ENCODE measurements at places on chromosomes 5 and 9.

- no peak for DNase-seq
Measured at GRCh38 chr5:149632311-149633251, 51.3 kb downstream of the ARHGEF37 start.

GRCh38 chr9:119052339-119053030, 316.8 kb downstream of the BRINP1 start:
- no peak for DNase-seq

GRCh38 chr9:127779136-127779981, 893 bp upstream of the SH2D3C start:
- DNase-seq: no peak

DNA sequence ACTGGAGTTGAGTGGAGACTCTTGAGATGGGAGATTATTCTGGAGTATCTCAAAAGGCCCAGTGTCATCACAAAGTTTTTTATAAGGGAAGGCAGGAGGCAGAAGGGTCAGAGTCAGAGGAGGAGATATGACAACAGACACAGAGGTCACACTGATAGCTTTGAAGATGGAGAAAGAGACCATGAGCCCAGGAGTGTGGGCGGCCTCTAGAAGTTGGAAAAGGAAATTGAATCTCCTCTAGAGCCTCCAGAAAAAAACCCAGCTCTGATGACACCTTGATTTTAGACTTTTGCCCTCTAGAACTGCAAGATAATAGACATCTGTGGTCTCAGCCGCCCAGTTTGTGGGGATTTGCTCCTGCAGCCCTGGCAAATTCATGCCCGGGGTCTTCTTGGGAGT, 64.8 kb upstream of the SPTLC1 start:
- no peak for DNase-seq

GRCh38 chr9:107707428-107707837, 217.9 kb upstream of the KLF4 start:
- DNase-seq: no peak

DNA sequence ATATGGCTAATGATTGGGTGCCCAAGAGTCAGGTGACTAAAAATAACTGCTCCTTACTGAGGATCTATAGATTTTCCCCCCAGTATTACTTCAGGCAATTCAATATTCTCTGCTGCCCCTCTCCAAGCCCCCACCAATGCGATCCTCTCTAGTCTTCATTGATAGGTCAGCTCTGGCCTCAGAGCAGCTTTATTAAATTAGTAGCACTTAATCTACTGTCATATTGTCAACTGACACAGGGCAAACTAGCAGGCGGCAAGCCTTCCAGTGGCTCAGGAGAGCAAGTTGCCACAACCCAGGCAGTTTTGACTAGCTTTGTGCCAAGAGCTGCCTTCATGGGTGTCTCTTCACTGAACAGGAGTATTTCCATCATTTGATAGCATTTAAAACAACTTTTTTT, 462.9 kb downstream of the BNC2 start:
- no peak for DNase-seq

DNA sequence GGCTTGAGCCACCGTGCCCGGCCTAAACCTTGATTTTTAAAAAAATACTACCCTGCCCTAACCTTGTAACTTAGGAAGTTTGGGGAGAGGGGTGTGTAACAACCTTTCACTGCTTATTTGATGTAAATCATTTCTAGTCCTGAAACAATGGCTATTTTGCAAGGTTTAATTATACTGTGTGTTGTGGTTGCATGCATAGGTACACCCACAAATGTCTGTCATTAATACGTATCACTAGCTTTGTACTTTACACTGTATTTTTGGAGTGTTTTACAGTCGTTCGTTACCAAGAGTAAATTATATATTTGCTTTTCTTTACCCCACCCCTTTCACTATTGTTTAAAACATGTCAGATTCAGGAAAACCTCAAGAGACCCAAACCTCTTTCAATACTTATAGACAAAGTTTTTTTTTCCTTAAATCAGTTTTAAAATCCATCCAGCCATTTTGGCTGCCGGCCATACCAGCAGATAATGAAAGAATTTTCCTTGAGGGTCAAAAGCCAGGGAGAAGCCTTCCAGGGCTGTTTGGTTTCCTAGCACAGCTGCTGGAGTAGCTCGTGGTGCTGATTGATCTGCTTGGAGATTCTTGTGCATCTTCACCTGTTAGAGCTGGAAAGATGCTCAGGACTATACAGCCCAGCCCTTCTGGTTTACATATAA, 50.7 kb downstream of the DOCK8 start:
- DNase-seq: no peak

GRCh38 chr9:107890921-107891465, 401.4 kb upstream of the KLF4 start:
- DNase-seq: no peak

- no peak for DNase-seq
Measured at GRCh38 chr5:61329550-61330128, 2.4 kb upstream of the ZSWIM6 start.

GRCh38 chr5:14266686-14267085, 123.5 kb downstream of the TRIO start:
- no peak for DNase-seq

- DNase-seq: no peak
Measured at GRCh38 chr5:143491646-143492045, 88.2 kb upstream of the NR3C1 start.

- no peak for DNase-seq
Measured at GRCh38 chr5:29218138-29218537, 1975.3 kb upstream of the CDH6 start.

- DNase-seq: no peak
Measured at GRCh38 chr9:126554292-126554691, 59.4 kb upstream of the LMX1B start.

GRCh38 chr5:157269761-157270272, 3.9 kb downstream of the CYFIP2 start:
- DNase-seq: no peak

DNA sequence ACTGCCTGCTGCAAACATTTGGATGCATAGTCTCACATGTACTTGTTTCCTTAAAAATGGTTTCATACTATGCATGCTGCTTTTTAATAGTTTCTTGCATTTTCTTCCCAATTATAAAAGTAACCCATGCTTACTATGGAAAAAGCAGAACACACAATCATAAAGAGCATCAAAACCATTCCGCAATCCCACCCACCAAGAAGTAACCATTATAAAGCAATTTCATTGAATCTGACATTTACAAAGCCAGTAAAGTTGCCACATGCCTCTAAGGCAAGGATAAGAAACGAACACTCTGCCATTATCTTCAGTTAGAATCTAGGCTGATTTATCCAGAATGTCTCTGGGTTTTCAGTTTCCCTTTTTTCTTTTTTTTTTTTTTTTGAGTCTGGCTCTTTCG, 92.7 kb upstream of the OSMR start:
- DNase-seq: no peak

GRCh38 chr5:15864536-15865215, 314.9 kb downstream of the MARCHF11 start:
- DNase-seq: no peak

- DNase-seq: no peak
Measured at GRCh38 chr5:168404365-168404764, 81.9 kb upstream of the RARS1 start.

- no peak for DNase-seq
Measured at GRCh38 chr5:67795781-67796477, 419.6 kb upstream of the PIK3R1 start.

GRCh38 chr5:30197662-30198061, 995.8 kb upstream of the CDH6 start:
- DNase-seq: no peak

- DNase-seq: no peak
Measured at GRCh38 chr5:95711501-95712346, 19.4 kb upstream of the RHOBTB3 start.

DNA sequence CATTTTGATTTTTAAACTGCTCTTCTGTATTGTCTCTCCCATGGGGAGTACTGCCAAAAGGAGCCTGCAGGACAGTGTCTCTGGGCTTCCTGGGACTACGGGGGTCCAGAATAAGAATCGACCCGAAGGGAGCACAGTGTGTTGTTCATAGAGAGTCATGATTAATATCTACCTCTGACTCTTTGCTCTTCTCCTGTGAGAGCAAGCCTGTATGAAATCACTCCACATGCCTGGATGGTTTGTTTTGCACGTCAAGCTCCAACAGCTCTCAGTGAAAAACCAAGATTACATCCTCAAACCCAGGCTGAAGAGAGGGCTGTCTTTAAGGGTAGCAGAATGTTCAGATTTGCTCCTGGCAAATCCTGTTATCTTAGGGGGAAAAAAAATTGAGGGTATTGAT, 1860.0 kb upstream of the WWC1 start:
- DNase-seq: no peak

- peak; percentile 95 for DNase-seq
Measured at GRCh38 chr9:78031893-78032729, 500 bp upstream of the GNAQ start.

DNA sequence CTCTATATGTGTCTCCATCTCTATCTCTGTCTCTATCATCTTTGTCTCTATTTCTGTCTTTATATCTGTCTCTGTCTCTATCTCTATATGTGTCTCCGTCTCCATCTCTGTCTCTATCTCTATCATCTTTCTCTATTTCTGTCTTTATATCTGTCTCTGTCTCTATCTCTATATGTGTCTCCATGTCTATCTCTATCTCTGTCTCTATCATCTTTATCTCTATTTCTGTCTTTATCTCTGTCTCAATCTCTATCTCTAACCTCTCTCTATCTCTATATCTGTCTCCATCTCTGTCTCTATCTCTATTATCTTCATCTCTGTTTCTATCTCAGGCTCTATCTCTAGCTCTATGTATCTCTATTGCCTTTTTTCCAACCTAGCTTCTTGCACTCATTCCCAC, 37.0 kb downstream of the IRX4 start:
- DNase-seq: no peak

DNA sequence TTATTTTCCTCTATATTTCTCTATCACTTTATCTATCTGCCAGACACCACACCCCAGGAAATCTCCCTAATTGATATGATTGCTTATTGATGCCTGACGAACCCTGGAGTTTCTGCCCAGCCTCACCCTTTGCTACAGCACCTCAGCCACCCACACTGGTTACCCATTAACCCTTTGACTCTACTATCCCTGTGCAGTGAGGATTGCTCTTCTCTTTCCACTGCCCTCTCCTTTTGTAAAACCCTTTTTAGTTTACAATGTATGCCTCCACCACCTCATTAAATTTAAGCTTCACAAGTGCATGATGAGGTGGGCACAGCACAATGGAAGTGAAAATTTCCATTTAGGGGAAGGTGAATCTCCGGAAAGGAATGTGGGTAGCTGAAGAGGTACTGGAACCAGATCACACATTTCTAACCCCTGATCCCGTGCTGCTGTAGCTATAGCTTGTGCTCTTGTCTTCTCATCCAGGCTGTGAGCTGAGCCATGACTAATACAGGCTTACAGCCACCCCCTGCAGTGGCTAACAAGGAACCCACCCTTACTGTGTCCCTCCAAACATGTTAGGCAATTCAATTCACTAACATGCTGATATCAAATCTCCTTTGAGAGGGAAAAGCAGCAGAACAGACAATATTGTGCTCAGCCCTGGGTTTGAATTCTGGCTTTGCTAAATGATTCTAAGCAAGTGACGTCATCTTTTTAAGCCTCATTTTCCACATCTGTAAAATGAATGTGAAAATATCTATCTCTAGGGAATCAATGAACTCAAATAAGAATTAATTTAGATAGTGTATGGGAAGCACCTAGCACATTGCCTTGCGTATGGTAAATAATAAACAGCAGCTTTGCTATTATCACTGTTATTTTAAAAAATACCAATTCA, 186.9 kb upstream of the TRIM32 start:
- DNase-seq: no peak

- DNase-seq: no peak
Measured at GRCh38 chr9:34200092-34200491, 21.2 kb downstream of the UBAP1 start.

DNA sequence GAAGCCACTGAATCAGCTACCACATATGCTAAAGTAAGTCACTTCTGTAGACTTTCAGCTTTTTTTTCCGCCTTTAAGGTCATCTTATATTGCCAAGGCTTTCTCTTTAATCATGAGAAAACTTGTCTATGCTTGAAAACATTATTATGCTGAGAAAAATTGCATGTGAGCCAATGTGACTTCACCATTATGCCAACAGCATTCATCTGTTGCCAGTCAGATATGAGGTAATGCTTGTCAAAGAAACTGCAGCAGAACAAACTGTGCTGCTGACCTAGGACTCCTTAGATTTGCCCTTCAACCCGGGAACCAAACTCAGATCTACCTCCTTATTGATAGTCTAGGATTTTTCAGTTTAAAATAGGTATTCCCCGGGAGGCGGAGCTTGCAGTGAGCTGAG, 34.3 kb downstream of the SLC44A1 start:
- no peak for DNase-seq

GRCh38 chr9:87713278-87713987, 12.5 kb upstream of the CTSL start:
- DNase-seq: no peak

GRCh38 chr5:123610209-123610608, 98.2 kb downstream of the CSNK1G3 start:
- no peak for DNase-seq

DNA sequence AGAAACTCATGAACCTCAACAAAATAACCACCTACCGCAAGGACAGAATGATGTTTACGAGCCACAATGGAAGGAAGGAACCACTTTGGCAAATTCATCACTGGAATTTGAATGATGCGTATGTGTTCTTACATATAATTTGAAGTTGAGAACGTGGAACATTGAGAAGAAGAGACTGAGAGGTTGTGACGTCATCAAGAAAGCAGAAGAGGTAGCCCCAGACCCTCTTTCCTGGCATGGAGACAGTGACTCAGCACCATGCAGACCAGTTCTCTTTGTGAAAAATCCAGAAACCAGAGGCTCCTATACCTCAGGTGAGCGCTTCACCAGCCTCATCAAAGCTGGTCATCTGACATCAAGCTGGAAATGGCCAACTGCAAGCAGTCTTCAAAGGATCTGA, 124.5 kb downstream of the PDZD2 start:
- no peak for DNase-seq

- no peak for DNase-seq
Measured at GRCh38 chr9:14710804-14711203, 11.7 kb downstream of the CER1 start.

DNA sequence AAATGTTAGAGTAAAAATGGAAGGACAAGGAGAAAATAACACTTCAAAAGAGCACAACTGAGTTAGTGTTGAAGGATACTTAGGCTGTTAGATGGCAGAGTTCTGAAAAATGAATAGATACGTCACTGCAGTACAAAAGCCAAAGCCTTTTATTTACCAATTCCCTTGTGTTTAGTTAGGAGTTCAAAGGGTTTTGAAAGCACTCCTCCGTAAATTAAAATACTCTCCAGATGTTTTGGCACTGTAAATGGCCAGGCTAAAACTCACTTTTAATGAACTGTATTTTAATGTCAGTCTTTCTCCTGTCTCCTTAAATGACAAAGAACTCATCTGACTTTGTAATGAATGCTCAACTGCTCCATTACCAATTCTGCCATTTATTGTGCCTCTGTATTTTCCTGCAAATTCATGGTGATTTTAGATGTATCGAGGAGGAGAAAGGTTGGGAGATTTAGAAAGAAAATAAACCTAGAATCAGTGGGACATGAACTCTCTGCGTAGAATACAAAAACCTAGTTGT, 1727.2 kb downstream of the MAT2B start:
- no peak for DNase-seq

- peak; percentile 35 for DNase-seq
Measured at GRCh38 chr9:37392272-37392671, 30.2 kb upstream of the GRHPR start.

GRCh38 chr5:34765662-34766061, 73.3 kb upstream of the TTC23L start:
- no peak for DNase-seq
